Activated T-cell treated with anti-CD3 and anti-CD28 coated beads, Interleukin-2, amount 50 U/mL, for 48 hours (primary cell): ENCODE measurements at places on chromosomes 7 and 10.

DNA sequence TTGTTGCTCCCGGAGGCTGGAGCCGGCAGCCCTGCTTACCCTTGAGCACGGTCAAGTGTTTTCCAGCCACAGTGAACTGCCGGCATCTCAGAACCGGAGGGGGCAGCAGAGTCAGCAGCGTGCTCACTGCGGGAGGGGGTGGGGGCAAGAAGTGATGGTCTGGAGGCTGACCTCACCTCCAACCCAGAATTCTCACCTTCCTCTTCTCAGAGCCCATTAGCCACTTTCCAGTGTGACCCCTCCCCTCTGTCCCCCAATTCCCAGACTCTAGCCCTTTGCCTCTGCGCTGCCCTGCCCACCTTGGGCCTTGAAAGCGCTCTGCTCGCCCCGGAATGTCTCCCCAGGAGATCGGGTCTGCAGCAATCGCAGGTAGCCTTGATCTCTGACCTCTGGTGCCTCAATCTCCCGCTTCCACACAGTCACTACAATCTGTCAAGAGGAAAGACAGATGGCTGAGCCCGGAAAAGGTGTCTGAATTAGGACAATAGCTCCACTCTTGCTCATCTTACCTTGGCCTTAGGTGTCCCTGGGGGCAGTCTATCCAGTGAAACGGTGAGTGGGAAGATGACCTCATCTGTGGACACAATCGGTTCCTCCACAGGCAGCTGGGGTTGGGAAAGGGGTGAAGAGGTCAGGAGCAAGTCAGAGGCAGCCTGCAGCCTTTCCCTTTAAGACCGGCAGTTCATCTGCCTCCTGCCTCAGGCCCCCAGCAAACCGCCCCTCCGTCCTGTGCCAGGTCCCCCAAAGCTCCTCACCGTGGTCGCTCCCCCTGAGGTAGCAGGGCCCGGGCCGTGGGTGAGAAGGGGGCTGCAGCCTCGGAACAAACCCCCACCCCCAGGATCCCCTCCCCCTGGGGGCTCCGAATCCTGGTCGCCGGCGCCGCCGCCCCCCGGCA lies 942 bp downstream of the TRAPPC14 start:
- DNase-seq = peak; percentile 40

GRCh38 chr10:21689881-21690280 lies 155.8 kb downstream of the MLLT10 start:
- no peak for DNase-seq

DNA sequence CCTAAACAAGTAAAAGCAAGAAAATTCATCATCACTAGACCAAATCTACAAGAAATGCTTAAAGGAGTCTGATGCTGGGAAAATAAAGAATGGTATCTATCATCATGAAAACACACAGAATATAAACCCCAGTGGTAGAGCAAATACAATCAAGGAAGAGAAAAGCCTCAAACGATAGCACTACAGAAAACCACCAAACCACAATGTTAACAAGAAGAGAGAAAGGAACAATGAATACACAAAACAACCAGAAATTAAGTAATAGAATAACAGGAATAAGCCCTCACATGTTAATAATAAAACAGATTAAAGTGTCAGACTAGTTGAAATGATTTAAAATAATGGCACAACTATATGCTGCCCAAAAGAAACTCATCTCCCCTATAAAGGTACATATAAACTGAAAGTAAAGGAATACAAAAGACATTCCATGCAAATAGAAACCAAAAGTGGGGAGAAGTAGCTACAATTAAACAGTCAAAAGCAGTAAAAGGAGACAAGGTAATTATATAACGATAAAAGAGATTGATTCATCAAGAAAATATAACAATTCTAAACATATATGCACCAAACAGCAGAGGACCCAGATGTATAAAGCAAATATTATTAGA lies 77.3 kb downstream of the JMJD1C start:
- no peak for DNase-seq

DNA sequence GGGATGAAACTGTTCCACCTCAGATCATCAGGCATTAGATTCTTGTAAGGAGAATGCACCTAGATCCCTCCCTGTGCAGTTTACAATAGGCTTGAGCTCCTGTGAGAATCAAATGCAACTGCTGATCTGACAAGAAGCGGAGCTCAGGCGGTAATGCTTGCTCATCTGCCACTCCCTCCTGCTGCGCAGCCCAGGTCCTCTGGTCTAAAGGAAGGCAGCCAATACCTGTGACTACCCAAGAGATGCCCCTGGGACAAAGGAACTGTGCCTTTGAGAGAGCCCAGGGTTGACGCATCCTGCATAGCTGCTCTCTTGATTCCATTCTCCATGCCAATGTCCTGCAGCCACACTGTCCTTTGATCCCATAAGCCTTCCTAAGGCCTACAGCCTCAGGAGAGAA lies 73.1 kb downstream of the ADCYAP1R1 start:
- DNase-seq = no peak

- no peak for DNase-seq
Observed at GRCh38 chr10:47409171-47409865, 25.2 kb upstream of the ZNF488 start.

DNA sequence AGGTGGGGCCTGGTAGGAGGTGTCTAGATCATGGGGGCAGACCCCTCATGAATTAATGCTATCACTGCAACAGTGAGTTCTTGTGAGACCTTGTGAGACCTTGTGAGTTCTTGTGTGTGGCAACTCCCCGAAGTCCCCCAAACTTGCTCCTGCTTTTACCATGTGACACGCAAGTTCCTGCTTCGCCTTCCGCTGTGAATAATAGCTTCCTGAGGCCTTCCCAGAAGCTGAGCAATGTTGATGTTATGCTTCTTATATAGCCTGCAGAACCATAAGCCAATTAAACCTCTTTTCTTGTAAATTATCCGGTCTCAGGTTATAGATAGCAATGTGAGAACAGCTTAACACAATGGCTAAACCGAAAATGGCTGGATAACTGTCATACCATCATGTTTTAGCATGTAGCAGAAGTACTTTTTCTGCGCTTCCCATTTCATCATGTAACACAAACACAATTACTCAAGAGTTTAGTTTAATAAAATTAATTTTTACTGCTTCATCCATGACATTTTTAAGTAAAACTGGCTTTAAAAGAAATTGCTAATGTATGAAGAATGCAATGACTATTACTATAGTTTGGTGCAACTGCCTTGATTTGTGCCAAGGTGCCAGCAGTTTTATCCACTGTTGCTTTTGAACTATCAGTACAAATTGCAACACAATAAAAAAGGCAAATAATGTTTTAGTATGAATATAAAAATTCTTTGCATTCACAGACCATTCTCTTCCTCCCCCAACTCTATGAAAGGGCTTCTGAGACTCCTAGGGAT lies 87.7 kb upstream of the TMEM168 start:
- DNase-seq = no peak

DNA sequence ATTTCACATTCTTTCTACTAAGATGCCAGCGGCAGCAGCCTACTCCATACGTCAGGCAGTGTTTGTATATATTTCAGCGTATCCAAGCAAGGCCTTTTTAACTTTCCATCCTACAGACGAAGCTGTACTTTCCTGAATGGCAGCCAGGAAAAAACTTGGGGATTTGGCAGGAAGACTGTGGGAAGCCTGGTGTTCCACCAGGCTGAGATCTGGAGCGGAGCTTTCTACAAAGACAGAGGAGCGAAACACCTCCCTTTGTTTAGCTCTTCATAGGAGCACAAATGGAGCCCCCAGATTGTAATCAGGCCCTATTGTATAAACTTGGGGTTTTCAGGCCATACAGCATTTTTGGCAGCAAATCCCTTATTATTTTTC lies 143.8 kb downstream of the TES start:
- no peak for DNase-seq

DNA sequence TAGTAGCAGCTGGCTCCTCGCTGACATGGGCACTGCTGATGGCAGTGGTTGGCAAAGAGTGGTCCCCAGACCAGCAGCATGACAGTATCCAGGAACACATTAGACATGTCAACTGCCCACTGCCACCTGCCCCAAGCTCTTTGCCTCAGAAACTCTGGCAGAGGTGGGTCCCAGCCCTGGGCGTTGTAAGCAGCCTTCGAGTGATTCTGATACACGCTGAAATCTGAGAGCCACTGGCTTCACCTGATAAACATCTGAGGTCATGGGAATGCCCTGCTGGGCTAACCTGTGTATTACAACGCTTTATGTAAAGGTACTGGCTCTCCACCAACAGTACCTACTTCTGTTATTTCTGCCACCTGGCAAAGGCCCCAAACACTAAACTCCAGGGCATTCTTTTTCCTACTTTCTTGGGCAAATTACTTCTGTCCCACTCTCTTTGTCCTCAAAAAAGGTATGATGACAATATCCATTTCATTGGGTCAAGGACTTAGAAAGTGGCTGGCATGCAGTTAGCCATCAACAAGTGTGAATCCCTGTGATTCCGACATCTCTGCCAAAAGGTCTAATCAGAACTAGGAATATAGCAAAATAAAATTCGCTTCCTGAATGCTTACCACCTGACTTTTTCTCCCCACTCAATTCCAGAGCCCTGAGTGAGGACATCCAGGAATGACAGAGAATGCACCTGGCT lies 9.2 kb downstream of the SGMS1 start:
- DNase-seq = no peak

DNA sequence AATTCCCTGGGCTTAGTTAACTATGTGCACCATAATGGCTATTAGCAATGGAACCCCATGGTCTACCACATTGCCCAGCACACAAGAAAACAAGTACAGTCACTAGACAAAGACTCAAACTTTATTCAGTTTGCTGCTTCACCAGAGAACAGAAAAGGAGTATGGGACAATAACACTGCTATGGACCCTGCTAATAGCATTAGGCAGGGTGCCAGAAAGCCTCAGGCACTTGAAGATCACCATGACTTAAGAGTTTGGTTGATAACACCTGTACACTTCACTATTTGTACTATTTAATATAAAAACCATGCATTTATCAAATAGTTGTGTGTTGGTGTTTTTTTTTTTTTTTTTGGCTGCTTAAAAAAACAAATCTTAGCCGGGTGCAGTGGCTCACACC lies 159.6 kb downstream of the KMT2E start:
- DNase-seq = no peak

GRCh38 chr7:83640240-83640639 lies 8.7 kb downstream of the SEMA3E start:
- no peak for DNase-seq

DNA sequence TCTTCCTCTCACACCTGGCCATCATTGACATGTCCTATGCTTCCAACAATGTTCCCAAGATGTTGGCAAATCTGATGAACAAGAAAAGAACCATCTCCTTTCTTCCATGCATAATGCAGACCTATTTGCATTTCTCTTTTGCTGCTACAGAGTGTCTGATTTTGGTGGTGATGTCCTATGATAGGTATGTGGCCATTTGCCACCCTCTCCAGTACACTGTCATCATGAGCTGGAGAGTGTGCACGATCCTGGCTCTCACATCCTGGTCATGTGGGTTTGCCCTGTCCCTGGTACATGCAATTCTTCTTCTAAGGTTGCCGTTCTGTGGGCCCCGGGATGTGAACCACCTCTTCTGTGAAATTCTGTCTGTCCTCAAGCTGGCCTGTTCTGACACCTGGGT lies 19.2 kb downstream of the OR2A14 start:
- no peak for DNase-seq

DNA sequence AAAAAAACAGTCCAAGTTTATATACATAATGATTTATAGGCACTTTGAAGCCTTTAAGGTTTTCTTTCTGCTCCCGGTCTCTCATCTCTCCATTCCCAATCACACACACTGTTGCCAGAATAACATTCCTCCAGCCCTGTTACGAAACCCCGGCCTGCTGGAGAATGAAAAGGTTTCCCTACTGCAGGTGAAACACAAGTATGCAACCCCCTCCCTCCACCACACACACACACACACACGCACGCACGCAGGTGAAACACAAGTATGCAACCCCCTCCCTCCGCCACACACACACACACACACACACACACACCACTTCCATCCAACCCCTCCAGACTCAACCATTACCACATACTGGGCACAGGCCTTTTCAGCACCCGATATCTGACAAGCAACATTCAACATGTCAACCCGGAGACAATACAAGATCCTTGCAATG lies 87.5 kb downstream of the PARD3 start:
- DNase-seq = no peak

- DNase-seq = no peak
Observed at GRCh38 chr7:7719236-7719635, 829 bp upstream of the RPA3 start.

- no peak for DNase-seq
Observed at GRCh38 chr7:40836218-40836617, 701.4 kb downstream of the SUGCT start.

DNA sequence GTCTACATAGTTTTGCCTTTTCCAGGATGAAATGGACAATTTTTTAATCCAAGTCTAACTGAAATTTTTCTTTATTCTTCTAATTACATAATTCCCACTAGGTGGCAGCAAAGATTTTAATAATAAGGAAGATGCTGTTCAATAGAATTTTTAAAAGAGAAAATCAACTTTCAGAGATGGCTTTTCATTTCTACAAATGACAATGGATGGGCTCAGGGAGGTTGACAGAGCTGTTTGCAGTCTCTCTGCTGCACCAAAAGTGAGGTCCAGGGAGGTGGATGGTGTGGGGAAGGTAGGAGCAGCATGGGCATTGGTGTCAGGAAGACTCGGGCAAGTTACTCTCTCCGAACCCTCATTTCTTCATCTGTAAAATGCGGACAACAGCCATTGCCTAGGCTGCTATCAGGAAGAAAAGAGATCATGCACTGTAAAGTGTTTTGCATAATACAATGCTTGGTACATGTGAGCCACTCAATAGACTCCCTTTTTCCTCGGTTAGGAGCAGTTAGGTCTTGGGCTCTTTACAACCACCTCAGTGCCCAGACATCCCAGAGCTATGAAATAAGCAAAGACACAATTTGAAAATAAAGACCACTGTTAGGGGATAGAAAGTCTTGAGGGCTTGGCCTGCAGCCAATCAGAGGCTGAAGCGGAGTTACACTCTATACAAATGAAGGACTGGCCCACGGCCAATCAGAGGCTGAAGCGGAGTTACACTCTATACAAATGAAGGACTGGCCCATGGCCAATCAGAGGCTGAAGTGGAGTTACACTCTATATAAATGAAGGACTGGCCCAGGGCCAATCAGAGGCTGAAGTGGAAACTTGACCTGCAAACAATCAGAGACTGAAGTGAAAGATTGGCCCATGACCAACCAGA lies 107.1 kb downstream of the ABLIM1 start:
- no peak for DNase-seq

DNA sequence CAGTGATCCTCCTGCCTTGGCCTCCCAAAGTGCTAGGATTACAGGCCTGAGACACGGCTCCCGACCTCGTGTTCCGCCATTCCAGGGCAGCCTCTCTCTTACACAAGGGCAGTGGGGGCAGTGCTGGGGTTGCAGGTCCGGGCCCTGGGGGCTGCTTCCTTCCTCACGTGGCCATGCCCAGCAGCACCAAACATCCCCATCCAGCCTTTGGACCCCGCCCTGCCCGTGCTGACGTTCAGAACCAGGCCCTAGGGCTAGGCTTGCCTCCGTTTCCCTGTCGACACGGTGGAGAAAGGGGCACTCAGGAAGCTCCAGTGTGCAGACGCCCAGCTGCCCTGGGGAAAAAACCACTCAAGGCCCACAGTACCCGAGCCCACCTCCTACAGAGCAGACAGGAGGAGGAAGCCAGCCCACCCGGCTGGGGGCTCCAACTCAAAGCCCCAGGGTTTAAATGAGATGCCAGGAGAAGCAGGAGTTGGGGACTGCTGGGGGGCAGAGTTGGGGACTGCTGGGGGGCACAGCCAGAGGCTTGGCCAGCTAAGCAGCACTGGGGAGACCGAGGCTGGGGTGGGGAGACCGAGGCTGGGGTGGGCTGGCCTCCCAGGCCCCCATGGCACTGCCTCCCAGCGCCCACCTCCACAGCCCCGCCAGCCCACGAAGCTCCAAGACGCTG lies 35.9 kb downstream of the ADAP1 start:
- peak; percentile 15 for DNase-seq

- no peak for DNase-seq
Observed at GRCh38 chr7:17986851-17987250, 40.8 kb downstream of the PRPS1L1 start.
